ENCODE measurements at places on chromosomes 6 and 20.

GRCh38 chr6:114087496-114087895 lies 116.5 kb upstream of the HDAC2 start:
- no peak for DNase-seq

DNA sequence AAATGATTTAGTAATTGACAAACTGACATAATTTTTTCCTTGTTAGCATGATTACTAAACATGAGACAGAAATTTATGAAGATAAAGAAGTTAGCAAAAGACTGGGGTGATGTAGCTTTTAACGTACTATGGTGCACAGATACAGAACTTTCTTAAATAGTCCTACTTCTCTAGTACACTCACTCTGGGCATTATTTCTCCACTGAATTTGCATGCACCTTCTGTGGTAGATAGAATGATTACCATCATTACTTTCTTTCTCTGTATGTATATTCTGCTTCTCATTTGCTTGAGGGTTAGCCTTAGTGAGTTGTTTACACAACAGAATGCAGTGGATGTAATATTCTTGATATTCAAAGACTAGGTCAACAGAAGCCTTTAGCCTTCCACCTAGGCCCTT lies 173.1 kb upstream of the EPHA7 start:
- no peak for DNase-seq

- DNase-seq, result no peak
These were observed 609 bp downstream of the L3MBTL1 start for GRCh38 chr20:43508106-43508505.

GRCh38 chr6:43669922-43670622 lies 17.5 kb downstream of the MRPS18A start:
- DNase-seq, result no peak

- no peak for DNase-seq
These were observed 79.8 kb upstream of the CHD6 start for GRCh38 chr20:41697861-41698559.

GRCh38 chr6:13256266-13257001 lies 71.9 kb downstream of the TBC1D7 start:
- no peak for DNase-seq

DNA sequence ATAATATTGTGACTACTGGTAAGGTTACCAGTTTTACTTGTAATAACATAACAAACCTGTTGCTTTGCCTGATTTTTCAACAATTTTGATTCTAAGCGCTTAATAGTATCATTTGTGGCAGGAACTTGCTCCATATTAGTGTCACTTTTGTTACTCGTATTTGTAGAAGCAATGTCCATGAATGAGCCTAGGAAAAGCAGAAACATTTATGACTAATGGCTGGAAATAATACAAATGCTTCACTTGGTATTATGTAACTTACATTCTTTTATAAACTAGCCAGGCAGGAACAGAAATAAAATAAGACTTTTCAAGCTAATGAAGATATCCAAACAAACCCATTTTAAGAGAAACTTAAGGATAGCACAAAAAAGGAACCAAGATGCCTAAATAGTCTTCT lies 38.9 kb downstream of the MAP3K7 start:
- DNase-seq, result no peak

GRCh38 chr6:81820980-81821379 lies 68.5 kb upstream of the TENT5A start:
- DNase-seq, result no peak
